ENCODE measurements at places on chromosomes 4 and X.

- DNase-seq, result no peak
These were observed 165.6 kb downstream of the SH3KBP1 start for GRCh38 chrX:19721726-19722370.

GRCh38 chr4:17206829-17207801, 304.8 kb downstream of the QDPR start:
- no peak for DNase-seq

GRCh38 chr4:99029018-99029735, 33.7 kb downstream of the METAP1 start:
- DNase-seq, result no peak

DNA sequence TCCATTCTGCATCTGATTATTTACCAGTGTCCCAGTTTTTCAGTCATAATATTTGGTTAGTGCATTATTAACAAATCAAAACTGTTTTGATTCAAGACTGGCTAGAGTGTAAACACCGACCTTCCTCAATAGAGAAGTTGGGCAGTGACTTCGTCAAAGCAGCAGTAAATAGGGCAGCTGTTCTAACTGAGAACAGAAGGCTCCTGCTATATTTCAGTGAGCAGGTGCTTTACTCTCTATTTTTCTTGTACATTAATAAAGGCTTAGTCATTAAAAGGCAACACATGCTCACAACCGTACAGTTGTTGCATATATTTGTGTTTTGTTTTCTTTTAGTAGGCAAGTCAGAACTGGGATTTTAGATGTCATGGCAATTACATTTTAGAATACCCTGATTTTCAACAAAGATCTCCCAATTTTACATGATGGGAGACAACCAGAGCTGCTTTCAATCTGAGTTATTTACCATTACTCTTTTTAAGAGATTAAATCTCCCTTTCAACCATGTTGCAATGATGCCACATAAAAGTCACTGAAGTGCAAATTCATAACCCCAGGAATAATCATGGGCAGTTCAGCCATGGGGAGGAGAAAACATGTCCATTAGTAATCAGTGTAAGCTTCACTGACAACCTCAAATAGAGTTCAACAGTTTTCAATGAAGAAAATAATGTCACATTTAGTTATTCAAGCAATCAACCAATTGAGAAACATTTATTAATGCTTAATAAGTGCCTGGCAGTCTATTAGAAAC, 233.3 kb downstream of the NDST4 start:
- DNase-seq, result no peak

DNA sequence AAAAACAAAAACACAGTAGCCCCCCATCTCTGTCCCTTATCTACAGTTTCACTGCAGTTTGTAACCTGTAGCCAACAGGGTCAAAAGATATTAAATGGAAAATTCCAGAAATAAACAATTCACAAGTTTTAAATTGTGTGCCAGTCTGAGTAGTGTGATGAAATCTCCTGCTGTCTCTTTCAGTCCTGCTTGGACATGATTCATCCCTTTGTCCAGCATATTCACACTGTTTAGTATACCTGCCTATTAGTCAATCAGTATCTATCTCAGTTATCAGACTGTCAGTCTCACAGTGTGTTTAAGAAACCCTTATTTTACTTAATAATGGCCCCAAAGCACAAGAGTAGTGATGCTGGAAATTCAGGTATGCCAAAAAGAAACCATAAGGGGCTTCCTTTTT, 21.9 kb downstream of the CNOT6L start:
- DNase-seq, result no peak

- no peak for DNase-seq
These were observed 307.6 kb upstream of the NOCT start for GRCh38 chr4:138707746-138708677.

- DNase-seq, result no peak
These were observed 164.7 kb upstream of the SLC7A11 start for GRCh38 chr4:138406876-138407275.

- DNase-seq, result no peak
These were observed 26.2 kb downstream of the ARAP2 start for GRCh38 chr4:36218121-36218520.

- DNase-seq, result no peak
These were observed 88.2 kb downstream of the TASL start for GRCh38 chrX:30489323-30489722.

DNA sequence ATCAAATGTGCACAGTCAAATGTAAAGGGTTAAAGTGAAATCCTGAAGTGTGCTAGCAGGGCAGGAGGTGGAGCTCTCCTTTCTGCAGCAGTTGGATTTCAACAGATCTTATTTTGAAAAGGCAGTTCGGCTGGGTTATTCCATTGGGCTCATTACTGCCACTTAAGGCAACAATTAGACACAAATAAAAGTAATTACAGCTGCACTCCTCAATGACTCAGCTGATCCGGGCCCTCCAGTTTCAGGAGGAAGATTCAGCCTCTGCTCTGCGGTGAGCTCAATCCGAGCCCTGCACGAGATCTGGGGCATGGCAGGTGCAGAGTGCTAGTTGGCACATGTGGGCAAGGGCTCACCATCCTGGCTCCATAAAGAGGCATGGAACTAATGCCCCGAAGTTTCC, 85.4 kb downstream of the PHKA2 start:
- no peak for DNase-seq

GRCh38 chr4:164293743-164294142, 460.2 kb upstream of the SMIM31 start:
- no peak for DNase-seq

- no peak for DNase-seq
These were observed 9.4 kb downstream of the ZFX start for GRCh38 chrX:24158881-24159280.

All from activated effector memory CD4-positive, alpha-beta T cell treated with anti-CD3 and anti-CD28 coated beads, Interleukin-2, amount 50 U/mL, for 16 hours (primary cell).